ENCODE measurements at places on chromosomes 4 and X. TPM values are rescaled to one million over a fixed set of nuclear protein-coding genes. Genes with fewer than 3 reads are reported as not detected.

Gene LINC00632
- 2.3 TPM for total RNA-seq

Gene HMX1
- not detected for total RNA-seq

Gene NRK
- 0.07 TPM for total RNA-seq

Gene STAP1
- total RNA-seq = not detected

Gene CYP4V2
- 4.5 TPM for total RNA-seq

Gene EMCN
- 91.0 TPM for total RNA-seq

Gene PNMA5
- total RNA-seq = not detected

Gene NEUROG2
- not detected for total RNA-seq

Gene SCML2
- 1.6 TPM for total RNA-seq

Gene GAB3
- 3.5 TPM for total RNA-seq

Gene ZBTB49
- total RNA-seq = 5.6 TPM

Gene CASK
- total RNA-seq = 11.3 TPM

Gene DUSP21
- not detected for total RNA-seq

Gene NLRP2B
- total RNA-seq = not detected

Gene HAND2
- not detected for total RNA-seq

Gene SAGE1
- total RNA-seq = not detected

Gene HTRA3
- total RNA-seq = 6.3 TPM

Gene RAB9B
- total RNA-seq = 0.13 TPM

Gene CXorf65
- total RNA-seq = not detected

Gene PACRGL
- total RNA-seq = 19.0 TPM

Gene SRPK3
- not detected for total RNA-seq

Gene NIPAL1
- total RNA-seq = 2.5 TPM

Gene SMAD1
- 78.1 TPM for total RNA-seq

Gene SCML1
- 13.0 TPM for total RNA-seq

Gene PASD1
- total RNA-seq = not detected

Gene NHSL2
- total RNA-seq = 18.9 TPM

Gene MAGEA8
- not detected for total RNA-seq

Gene ETNPPL
- 0.53 TPM for total RNA-seq

Gene RIPPLY1
- not detected for total RNA-seq

Gene PGAM4
- not detected for total RNA-seq

Gene FRAS1
- 4.1 TPM for total RNA-seq

Gene TEX13D
- total RNA-seq = not detected
